Stimulated activated CD8-positive, alpha-beta memory T cell treated with anti-CD3 and anti-CD28 coated beads, Interleukin-2, amount 100 ng/mL, for 48 hours (primary cell): ENCODE measurements at places on chromosomes 3 and 15.

DNA sequence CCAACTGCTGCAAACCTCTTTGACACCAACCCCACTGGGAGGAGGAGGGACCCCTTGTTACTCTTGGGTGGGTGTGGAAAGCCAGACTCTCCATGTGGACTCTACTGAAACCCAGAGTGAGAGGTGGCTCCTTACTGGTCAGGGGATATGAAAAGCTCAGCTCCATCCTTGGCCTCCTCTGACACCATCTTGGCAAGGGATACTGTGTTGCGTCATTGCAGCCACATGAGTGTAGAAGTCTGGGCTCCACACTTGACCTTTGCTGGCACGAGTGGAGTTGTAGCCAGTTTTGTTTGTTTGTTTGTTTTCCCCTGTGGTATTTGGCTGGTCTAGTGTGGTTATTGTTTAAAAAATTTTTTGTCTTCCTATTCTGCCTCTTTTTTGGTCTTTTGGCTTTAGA is 289.1 kb downstream of the GAP43 start:
- DNase-seq, result no peak

GRCh38 chr15:70569714-70570231 is 193.6 kb downstream of the UACA start:
- DNase-seq, result no peak

DNA sequence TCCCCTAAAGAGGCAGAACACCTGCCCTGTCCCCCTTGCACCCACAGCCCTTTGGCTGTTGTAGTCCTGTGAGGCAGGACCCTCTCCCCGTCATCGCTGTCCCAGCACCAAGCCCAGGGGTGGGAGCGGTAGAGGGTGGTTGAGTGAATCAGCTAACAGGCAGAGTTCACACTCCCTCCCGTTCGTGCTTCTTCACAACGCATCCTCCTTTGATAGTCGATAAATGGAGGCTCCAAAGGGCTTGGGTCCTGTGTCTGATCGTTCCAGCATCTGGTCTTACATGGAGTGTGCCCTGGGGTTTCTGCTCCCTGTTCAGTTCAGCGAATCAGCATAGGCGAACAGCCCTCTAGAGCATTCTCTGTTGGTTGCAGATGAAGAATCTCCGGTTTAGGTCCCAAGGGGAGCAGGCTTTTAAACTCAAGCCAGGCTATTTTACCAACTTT is 820 bp upstream of the HMCES start:
- no peak for DNase-seq

DNA sequence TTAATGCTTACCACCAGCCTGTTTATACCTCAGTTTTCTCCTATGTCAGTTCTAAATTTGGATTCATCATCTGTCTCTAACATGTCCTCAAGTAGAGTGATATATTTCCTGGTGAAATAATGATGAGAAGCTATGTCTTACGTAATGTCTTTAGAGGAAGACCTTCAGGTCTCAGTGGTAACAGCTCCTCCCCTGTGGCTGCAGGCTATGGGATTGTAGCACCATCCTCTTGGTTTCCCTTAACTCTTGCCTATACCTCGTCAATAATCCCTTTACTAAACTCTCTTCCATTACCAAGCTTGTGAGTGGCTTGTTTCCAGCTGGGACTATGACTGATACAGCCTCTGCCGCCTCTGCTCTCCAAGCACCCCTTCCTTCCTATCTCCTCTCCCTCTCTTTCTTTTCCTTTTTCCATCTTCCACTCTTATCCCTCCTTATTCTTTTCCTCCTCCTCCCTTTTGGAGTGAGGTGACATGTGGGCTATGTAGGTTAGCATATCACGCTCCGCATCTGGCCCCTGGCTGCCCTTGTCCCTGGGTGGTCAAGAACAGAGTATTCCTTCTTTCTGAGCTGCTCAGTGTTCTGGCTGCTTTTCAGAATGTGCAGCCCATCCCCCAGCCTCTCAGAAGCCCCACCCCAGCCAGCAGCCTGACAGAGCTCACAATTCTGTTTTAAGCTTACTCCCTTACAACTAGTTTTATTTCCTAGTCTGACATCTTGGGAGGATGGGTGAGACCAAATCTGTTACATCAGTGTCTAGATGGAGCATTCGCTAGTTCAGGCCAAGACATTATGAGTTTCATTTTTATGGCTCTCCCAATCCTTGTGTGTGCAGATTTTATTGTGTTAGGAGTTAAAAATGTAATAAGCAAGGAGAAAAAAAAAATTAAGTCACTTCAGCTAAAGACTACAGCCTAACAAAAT is 75.0 kb upstream of the RNU6-1 start:
- no peak for DNase-seq

GRCh38 chr3:122415762-122416654 is at the start of gene WDR5B:
Gene WDR5B, minus strand, starts transcription at chr3:122416062. Its CDS starts 534 bp downstream, at chr3:122415528.
- DNase-seq, result peak; percentile 97

DNA sequence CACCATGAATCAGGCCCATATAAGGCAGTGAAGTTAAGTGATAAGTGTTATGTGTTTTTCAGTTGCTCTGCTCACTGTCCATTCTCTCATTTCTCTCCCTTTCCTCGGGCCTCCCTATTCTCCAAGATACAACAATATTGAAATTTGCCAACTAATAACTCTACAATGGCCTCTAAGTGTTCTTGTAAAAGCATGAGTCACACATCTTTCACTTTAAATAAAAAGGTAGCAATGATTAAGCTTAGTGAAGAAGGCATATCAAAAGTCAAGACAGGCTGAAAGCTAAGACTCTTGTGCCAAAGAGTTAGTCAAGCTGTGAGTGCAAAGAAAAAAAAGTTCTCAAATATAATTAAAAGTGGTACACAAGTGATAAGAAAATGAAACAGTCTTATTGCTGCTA is 675.4 kb downstream of the OTOL1 start:
- no peak for DNase-seq

- DNase-seq, result no peak
These were observed 103.8 kb downstream of the GAP43 start for GRCh38 chr3:115727135-115727534.

DNA sequence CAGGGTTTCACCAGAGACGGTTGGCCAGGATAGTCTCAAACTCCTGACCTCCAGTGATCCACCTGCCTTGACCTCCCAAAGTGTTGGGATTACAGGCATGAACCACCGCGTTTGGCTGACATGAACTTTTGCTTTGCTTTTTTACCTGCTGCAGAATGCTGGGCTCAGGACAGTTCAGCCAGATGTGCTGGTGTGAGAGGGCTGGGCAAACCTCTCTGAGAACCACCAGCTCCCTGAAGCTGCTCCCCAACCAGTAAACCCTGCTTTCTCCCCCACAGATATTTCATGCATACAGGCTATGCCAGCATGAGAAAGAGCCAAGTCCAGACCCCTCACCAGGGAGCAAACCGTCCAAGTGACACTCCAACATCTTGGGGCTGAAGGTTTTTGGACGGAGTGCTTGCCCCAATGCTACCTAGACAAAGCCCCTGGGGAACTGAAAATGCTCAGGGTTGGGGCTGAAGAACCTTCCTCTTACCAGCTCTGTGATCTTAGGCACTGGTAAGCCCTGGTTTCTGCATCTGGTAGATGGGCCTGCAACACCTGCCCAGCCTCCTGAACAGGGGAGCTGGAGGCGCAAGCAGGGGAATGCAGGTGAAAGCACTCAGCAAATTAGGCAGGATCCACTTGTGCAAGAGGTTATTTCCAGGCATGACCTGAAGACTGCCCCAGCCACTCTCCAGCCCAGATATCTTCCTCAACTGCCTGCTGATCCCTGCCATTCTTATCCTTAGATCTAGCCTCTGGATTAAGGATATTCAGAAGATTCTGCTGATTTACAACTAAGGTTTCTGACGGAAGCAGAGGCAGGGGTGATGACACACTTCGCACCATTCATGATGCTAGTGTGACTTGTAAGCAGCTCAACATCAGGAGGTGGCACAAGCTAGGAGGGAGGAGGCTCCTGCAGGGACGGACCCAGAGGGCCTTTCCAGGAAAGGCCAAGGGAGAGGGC is 78.8 kb downstream of the TLE3 start:
- no peak for DNase-seq

- no peak for DNase-seq
These were observed 25.7 kb upstream of the APH1B start for GRCh38 chr15:63251701-63252100.

- no peak for DNase-seq
These were observed 144.1 kb downstream of the KLF13 start for GRCh38 chr15:31470756-31471155.

DNA sequence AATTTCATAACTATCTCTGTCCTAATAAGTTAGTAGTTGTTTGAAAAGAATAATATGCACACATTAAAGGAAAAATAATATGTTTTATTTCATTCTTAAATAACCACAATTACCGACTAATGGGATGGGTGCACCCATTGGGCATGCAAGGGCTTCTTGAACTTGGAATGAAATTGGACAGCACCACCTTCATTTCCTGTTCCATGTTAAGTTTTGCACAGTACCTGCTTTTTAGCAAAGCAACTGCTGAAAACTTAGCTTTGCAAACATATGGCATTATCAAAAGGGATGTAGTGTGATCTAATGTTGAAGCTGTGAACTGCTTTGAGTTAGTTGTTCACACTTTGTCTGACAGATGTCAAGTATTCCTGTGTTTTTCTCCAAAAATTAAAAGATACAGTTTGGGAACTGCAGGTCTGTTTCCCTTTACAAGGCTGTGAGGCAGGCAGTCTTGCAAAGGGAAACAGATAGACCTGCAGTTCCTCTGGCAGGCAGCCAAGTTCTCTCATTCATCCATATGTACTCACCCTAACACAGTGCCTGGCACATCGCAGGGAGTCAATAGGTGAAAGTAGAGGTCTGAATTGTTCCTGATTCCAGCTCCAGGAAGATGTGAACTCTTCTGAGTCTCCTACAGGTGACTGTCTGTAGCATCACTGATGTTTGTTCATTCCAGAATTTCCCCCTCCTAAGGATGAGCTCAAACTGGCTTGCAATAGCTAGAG is 64.3 kb upstream of the GOLGA8B start:
- no peak for DNase-seq

- DNase-seq, result no peak
These were observed 6.3 kb upstream of the TRIM59 start for GRCh38 chr3:160455846-160456245.

- DNase-seq, result peak; percentile 61
These were observed 31.0 kb downstream of the POC1A start for GRCh38 chr3:52123106-52123725.

GRCh38 chr15:77598644-77599043 is 34.1 kb downstream of the LINGO1 start:
- no peak for DNase-seq

GRCh38 chr3:139225548-139225947 is 118.3 kb upstream of the MRPS22 start:
- DNase-seq, result no peak

- no peak for DNase-seq
These were observed 21.8 kb downstream of the P2RY12 start for GRCh38 chr3:151362751-151363174.

GRCh38 chr3:80439490-80439889 is 671.7 kb upstream of the ROBO1 start:
- DNase-seq, result no peak

- no peak for DNase-seq
These were observed 481.2 kb downstream of the FOXP1 start for GRCh38 chr3:71102111-71102983.

DNA sequence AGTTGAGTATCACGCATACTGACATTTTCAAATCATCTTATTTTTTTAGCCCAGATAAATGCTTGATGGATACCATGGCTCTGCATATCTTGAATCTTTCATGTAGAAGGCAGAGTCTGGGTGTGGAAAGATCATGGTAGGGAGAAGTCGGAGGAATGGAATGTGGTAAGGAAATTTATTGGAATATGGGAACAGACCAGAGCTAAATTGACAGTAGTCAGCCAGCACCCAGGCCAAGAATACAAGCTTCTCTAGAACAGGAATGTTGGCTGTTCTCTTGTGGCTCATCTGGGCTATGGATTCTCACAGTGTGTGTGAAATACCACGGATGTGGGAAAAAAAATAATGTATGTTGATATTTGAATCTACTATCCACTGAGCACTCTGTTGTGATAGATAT is 305.7 kb upstream of the COL8A1 start:
- no peak for DNase-seq

- DNase-seq, result no peak
These were observed 95.6 kb downstream of the OCA2 start for GRCh38 chr15:28003302-28004037.

DNA sequence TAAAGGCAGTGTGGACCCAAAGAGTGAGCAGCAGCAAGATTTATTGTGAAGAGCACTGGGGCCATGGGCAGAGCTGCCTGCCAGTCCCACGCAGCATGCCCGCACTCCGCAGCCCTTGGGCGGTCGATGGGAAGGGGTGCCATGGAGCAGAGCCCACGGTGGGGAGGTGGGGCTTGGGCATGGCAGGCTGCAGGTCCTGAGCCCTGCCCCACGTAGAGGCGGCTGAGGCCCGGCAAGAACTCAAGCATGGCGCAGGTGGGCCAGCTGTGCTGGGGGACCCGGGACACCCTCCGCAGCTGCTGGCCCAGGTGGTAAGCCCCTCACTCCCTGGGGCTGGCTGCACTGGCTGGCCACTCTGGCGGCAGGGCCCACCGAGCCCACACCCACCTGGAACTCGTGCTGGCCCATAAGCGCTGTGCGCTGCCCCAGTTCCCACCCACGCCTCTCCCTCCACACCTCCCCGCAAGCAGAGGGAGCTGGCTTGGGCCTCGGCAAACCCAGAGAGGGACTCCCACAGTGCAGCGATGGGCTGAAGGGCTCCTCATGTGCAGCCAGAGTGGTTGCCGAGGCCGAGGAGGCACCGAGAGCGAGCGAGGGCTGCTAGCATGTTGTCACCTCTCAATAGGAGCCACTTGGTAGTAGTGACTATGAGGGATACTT is 1218.8 kb upstream of the EPHA6 start:
- no peak for DNase-seq

DNA sequence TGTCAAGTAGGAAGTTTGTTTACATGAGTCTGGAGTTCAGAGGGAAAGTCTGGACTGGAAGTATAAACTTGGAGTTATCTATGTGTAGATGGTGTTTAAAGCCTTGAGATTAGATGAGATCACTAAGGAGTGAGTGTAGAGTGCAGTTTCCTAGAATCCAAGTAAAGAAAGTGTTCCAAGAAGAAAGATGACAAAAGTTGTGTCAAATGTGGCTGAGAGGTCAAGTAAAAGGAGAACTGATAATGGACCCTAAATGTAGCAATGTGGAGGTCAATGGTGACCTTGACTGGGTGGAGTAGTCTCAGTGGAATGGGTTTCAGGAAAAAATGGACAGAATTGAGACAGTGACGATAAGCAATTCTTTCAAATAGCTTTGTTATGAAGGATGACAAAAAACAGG is 39.9 kb upstream of the ULK4 start:
- DNase-seq, result no peak

- no peak for DNase-seq
These were observed 61.6 kb upstream of the CTNNB1 start for GRCh38 chr3:41137686-41138111.

GRCh38 chr15:83764201-83764838 is 110.4 kb downstream of the ADAMTSL3 start:
- no peak for DNase-seq

- no peak for DNase-seq
These were observed 34.7 kb upstream of the CCDC174 start for GRCh38 chr3:14616606-14617507.

DNA sequence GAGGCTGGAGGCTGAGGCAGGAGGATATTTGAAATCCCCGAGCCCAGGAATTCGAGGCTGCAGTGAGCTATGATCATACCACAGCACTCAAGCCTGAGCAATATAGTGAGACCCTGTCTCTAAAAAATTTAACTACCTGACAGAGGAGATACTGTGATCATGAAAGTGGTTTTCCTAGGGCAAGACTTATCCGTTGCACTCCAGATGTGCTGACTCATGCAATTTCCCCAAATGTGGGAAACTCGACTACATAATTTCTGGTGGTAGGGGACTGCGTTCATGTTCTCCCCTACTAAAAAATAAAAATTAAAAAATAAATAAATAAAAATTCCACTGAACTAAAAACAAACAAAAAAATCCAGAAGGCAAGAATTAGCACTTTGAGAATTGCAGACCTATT is 271.7 kb downstream of the SHQ1 start:
- no peak for DNase-seq
